ENCODE measurements at places on chromosomes 7 and 10.

DNA sequence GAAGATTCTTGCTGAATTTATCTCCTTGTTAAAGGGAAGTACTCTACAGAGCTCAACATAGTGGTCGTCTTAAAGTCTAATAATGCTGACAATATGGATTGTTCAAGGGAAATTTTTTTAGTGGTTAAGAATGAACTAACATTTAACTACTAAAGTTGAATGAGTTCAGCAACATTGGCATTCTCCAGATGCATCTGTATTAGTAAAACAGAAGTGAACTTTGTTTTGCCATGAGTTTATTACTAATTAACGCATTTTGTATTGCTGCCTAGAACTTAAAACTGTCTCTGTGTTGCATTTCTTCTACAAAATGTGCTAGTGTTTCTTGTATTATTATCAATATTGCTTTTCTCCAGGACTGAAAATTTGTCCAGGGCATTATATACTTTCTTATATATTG is 67.5 kb downstream of the C1GALT1 start:
- DNase-seq = no peak

DNA sequence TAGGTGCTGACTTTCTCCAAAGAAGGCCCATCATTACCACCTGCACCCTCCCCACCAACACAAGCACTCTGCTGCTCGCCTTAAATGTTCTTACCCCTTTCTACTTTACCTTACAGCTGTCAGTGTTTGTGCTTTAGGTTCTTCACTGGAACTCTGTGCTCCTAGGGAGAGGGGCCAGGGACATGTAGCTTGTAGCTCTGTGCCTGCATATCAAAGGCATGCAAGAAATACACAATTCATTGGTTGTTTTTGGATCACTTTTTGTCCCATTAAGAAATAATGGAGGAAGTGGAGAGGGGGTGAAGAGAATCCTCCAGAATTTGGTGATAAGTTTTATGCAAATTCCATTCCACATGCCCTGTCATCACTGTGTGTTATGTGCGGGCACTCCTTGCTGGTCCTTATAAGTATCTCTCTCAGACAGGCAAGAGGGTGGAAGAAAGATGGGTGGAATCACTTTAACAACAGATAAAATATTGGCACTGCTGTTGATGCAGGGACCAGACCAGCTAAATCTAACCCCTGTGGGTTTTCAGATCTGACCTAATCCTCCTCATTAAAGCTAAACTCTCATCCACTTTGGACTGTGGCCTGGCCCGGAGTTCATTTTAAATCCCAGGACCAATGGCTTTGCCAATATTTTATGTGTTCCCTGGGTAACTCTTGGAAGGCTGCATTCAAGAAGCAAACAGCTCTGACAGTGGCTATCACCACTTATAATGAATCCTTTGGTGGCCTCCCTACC is 375.8 kb upstream of the NFE2L3 start:
- DNase-seq = no peak

- no peak for DNase-seq
Observed at GRCh38 chr10:78045237-78045636, 11.6 kb downstream of the RPS24 start.

DNA sequence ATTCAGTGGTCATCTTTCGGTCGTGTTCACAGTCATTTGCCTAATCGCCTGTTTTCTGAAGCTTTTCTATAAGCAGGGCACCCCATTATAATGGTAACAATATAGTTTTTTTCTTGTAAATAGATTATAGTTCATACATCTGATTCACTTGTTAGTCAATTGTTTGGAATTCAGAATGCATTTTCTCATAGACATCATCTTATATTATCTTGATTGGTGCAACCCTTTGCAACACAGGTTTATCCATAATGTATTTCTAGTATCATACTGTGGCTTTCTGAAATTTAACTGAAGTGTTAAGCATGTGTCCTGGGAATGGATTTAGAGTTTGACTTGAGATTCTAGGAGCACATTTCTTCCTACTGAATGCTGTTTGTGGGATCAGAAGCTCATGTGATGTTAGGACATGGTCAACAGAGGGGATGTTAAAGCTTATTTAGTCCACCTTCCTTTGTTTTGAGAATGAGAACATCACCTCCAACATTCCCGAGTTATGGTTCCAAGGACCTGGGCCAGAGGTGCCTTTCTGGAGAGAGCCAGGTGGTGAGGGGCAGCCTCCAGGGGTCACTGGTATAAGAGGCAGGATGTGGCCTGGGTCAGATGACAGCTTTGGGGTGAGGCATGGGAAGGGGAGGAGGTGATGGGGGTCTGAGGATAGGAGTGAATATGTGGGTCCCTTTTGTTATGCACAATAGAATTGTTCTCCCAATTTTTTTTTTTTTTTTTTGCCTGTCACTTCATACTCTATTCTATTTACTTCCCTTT is 415.6 kb downstream of the EXOC4 start:
- DNase-seq = no peak

DNA sequence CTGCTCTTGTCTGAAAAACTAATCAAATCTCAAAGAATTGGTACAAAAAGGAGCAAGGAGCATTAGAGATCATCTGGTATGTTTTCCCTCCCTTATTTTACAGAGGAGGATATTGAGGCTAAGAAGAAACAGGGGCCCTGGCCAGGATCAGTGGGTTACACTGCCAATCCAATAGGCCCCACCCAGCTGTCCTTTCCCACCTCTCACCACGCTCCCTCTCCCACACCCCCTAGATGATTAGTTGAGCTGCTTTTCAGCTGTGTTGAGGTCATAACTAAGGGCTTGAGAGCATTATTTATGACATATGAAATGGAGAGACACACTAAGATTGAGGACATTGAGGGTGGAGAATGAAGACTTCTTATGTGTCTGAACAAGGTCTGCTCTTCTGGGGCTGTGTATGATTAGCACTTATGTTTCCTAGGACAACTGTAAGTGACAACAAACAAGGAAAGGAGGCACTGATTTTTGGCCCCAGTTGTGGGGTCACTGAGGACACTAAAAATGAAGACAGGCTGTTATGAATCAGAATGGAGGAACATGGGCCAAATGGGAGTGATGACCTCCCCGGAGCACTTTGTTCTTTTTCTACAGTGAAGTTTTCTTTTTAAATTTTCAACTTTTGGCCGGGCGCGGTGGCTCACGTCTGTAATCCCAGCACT is 26.5 kb downstream of the VWA2 start:
- DNase-seq = no peak

GRCh38 chr7:127791446-127792189 is 139.6 kb downstream of the SND1 start:
- DNase-seq = no peak

Data from HFF-Myc (cell line).